Activated T-cell treated with anti-CD3 and anti-CD28 coated beads, Interleukin-2, amount 50 U/mL, for 72 hours (primary cell): ENCODE measurements at places on chromosomes 13 and 19.

DNA sequence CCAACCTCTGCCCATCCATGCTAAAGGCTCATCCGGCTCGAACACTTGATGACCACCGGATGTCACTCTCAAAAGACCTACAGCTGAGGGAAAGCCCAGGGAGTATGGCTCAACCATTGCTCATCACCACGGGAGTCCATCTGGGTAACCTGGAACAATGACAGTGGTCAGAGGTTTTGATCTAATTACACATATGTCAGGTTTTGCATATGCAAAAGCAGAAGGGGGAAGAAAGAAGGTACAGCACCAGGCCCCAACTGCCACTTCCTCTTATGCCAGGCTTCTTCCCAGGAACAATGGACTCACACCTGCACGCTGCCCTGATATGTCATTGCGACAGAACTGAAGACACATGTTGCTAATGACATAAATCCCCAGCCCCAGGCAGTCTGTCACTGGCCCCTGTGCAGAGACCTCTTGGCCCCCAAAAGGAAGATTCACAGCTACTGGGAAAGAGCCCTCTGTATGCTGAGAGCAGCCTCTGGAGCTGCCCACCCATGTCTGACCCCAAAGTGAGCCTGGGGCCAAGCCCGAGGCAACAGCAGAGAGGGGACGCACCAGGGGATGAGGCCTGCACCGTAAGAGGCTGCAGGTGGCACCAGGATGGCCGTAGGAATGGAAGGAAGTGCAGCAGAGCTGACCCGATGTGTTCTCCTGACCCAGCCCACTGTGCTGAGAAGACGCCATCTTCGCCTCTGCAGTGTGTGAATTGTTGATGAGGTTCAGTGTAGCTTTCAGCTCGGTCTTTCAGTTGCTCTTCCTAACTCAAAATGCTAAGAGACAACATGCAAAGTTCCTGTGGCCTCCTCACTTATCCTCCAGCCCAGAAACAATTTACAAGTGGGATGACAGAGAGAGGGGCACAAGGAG lies 26.3 kb downstream of the EPS15L1 start:
- DNase-seq: peak; percentile 11

- no peak for DNase-seq
Observed at GRCh38 chr19:31421082-31421481, 71.8 kb upstream of the TSHZ3 start.

DNA sequence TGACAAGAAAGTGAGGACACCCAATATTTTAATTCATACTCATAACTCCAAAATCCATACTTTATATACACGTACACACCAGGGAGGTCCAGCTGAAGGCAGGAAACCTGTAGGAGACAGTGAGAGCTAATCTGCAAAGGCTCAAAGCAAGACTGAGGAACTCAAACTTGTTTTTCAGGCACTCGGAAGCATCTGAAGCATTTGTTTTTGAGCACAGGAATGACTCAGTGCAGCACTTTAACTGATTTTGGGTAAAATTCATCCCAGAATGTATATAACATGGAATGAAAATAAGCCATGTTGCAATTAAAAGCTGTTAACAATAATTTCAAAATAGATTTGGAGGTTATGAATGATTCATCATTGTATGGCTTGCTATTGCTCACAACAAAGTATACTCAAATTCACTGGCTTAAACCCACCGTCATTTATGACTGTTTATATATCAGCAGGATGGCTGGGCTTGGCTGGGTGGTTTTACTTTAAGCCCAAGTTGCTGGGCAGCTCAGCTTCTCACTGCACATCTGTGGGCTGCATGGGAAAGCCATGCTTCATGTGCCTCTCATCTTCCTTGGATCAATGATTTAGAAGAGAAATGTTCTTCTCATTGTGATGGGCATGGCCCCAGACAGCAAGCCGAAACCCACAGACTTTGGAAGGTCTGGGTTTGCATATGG lies 177.0 kb downstream of the RFC3 start:
- no peak for DNase-seq

DNA sequence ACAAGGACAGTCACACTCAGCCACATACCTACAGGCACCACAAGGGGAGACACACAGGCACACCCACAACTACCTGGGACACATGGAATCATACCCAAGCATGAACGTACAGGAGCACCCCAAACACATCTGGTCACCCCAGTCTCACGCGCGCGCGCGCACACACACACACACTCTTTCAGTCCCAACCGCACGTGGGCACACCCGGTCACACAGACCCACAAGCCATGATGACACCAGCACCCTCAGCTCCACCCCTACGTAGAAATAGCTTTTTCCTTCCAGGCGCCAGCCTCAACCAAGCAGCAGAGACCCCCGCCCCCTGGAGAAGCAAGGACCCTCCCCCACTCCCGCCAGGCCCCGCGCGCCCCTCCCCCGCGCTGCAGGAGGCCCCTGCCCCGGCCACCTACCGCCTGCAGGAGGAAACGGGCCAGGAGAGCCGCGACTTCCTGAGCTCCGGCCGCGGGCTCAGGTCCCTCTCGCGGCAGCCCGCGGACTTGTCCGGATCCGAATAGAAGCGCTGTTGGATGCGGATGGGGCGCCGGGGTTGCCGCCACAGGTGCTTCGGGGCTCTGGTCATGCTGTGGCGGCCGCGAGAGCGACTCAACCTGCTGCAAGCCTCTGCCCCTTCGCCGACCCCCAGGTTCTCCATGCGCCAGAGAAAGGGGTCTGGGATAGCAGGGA lies 6.4 kb upstream of the PDE4C start:
- no peak for DNase-seq

DNA sequence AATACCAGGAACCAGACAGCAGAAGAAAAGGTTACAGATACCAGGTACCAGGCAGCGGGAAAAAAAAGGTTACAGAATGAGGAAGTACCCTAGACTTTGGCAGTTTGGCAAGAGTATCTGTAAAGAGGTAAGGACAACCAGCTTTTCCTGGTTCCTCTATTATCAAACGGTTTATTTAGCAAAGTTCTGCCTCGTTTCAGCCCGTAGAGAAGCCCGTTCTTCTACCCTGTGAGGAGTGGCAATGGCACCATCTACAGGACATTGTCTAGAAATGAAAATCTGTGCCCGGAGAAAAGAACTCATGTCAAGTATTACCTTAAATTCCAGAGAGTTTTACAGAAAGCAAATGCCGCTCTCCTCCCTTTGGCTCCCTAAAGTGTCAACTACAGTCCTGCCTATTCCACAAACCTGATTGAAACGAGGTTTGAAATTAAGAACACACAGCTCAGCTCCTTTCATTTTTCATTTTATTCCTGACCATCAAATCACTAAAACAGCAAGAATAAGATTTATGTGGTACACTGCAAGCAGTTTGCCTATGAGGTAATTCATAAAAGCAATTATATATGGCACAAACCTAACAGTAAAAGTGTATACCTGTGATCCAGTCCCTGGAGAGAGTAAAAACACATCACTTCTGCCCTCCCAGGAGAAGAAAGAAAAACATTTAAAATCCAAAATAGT lies 226.3 kb downstream of the SLC7A1 start:
- no peak for DNase-seq

- no peak for DNase-seq
Observed at GRCh38 chr13:74930402-74931165, 551.4 kb downstream of the TBC1D4 start.

- peak; percentile 82 for DNase-seq
Observed at GRCh38 chr19:41302624-41303351, 7.2 kb upstream of the CCDC97 start.

DNA sequence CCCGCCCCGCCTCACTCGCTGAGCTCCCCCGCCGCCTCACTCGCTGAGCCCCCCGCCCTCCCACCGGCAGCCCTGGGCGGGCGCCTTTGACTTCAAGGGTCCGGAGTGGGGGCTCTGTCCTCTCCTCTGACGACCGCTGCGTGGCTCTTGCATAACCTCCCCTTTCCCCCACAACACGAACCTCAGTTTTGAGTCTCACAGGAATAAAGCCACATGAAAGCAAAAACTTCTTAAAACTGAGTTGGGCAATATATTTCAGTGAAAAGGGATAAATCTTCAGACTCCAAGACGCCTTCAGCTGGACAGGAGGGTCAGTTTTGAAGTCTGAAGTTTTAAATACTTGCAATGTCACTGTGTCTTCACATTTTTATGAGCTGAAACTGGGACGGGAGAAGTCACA lies 70.6 kb upstream of the C13orf46 start:
- DNase-seq: no peak
